Endodermal cell (in vitro differentiated cells): ENCODE measurements at places on chromosomes 16 and 17. TPM values are rescaled to one million over a fixed set of nuclear protein-coding genes. Genes with fewer than 3 reads are reported as not detected.

CXCL16 gene
- total RNA-seq, result 0.73 and 1.2 TPM in 2 replicates

- DNase-seq, result peak; percentile 67
Observed at GRCh38 chr16:17777408-17777863, 306.7 kb upstream of the XYLT1 start.

- DNase-seq, result no peak
Observed at GRCh38 chr16:86215233-86215978, 294.9 kb upstream of the FOXF1 start.

GRCh38 chr17:35265071-35265470 is 22.2 kb downstream of the SLFN5 start:
- DNase-seq, result peak; percentile 16

DNA sequence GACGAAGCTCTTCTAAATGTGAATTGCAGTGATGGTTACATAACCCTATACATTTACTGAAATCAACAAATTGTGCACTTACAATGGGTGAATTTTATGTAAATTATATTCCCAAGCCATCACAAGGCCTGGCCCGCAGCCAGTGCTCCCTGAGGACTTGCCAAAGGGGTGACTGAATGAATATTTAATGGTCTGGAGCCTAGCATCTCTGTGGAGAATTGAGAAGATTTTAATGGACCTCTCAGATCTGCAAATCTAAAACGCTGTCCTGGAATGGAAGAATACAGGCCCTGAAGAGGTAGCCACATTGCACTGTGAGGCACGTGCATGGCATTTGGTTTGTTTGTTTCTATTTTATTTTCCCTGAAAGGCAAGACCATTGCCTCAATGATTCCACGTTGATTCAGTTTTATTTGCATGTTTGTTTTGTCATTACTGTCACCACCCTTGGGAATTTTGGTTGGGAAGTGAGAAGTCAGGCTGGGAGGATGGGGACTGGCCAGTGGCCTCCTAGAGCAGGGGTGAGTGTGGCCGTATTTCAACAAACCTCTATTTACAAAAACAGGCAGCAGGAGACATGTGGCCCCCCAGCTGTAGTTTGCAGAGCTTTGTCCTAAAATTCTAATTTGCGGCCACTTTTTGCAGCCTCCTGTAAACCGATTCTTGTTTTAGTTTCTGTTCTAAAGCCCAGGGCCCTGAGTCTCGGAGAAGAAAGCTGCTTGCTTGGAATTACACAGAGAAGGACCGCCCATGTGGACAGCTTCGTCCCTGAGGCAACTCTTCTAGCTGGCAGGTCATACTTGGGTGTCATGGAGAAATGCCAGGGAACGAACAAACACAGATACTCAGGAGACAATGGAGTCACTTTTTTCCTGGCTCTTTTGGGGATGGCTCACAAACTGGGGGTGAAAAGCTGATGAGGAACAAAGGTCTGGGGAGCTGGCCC is 40.5 kb upstream of the GCSH start:
- DNase-seq, result no peak

GRCh38 chr16:88941913-88942909 is 34.8 kb downstream of the CBFA2T3 start:
- DNase-seq, result peak; percentile 89

TEKT5 gene
- not detected in 2 replicates for total RNA-seq

DNA sequence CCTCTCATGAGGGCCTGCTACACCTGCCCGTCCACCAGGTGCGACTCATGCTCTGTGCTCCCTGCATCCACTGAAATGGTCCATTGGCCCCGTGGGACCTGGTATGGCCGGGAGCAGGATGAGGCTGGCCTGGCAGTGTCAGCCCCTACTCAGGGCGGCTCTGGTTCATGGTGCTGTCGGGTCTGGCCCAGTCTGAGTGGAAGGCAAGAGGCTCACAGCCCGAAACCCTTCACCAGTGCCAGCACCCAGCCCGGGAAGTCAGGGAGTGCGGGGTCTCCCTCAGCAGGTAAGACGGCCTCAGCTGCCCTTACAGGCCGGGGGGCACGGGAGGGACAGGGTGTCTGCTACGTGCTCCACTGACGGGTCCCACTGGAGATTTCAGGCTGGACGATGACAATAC is 40.5 kb upstream of the RASD1 start:
- DNase-seq, result no peak
